ENCODE measurements at places on chromosomes 2 and 18.

DNA sequence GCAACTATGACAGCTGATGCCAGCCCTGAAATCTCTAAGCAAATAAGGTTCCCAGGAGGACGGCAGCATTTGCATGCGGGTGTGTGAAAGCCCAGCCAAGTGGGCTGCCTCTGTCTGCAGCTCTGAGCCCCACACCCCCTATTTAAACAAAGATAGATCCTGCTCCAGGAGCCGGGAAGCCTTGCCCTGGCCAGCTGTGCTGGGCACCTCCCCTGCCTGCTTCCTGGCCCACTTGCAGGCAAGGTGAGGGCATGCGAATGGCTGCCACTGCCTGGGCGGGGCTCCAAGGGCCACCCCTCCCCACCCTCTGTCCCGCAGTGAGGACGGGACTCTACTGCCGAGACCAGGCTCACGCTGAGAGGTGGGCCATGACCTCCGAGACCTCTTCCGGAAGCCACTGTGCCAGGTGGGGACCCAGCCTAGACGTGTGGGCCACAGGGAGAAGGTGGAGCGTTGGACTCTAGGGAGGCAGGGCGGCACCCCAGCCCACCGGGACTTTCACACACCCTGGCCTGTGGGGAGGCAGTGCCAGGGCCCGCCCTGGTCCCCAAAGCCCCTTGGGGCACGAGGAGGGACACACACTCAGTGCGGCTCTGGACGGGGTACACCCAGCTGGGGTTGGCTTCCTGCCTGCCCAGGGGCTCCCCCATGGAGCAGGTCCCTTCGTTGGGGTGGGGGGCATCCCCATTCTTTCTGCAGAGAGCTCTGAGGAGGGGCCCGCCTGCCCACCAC, at the start of gene ANO7:
TSS of gene ANO7 (plus strand) at position 317 of the 732 bp plus-strand sequence. CDS start 1,387 bp downstream, outside the sequence.
- DNase-seq: no peak

DNA sequence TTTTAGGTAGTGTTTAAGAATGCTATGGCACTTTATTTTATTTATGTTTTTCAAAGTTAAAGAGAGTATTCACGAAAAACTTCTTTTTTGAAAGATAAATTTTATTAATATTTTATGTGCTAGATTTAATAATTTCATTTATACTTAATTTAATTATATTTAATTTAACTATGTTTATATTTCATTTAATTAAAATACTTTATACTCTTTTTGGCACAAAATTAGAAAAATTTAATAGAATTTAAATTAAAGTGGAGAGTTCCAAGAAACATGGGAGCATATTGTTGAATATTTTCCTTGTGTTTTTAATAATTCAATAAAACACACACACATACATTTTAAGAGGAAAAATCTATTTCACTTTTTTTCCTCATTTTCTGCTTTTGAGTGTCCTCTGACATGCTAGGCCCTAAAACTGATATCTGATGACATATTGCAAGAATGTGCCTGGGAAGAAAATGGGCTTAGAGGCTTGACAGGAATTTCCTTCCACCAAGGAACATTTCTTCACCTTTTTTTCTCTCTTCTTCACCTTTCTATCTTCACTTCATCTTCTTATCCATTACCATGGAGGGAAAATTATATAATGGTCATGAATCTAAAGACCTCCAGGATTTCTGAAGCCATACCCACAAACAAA, 15.4 kb downstream of the ARHGAP28 start:
- DNase-seq: no peak

- no peak for DNase-seq
Observed at GRCh38 chr2:60676706-60677330, 79.2 kb upstream of the PAPOLG start.

GRCh38 chr2:229947544-229947943, 25.2 kb downstream of the FBXO36 start:
- DNase-seq: no peak

DNA sequence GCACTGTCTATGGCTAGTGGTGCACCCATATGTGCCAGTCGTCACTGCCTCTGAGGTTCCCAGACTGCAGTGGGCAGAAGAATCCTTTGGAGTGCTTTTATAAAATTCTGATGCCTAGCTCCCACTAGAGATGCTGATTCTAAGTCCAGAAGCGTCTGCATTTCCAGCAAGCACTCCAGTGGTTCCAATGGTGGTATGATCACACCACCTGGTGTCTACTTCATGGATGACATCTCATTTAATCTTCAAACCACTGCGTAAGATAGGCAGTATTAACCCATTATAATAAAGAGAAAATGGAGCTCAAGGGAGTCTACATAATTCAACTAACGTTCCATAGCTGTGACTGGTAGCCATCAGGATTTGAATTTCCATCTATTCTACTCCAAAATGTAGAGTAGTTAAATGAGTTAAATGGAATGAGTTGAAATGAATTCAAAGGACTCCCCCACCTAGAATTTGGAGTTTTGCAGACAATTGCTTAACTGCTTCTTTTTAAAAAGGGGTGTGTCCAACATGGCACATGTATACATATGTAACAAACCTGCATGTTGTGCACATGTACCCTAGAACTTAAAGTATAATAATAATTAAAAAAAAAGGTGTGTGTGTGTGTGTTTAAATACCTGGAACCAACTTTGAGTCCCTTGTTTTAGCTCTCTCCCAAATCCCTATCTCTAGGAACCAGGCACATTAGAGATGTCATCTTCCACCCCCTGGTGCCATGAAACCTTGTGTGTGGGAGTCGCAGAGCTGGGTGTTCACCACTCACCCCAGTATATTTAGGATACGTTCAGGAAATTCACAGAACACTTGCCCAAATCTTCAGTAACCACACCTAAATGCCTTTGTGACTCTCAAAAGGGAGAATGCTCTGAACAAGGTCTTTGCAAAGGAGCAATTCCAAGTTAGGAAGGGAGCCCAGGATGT, 14.1 kb downstream of the LAMA3 start:
- DNase-seq: peak; percentile 29

DNA sequence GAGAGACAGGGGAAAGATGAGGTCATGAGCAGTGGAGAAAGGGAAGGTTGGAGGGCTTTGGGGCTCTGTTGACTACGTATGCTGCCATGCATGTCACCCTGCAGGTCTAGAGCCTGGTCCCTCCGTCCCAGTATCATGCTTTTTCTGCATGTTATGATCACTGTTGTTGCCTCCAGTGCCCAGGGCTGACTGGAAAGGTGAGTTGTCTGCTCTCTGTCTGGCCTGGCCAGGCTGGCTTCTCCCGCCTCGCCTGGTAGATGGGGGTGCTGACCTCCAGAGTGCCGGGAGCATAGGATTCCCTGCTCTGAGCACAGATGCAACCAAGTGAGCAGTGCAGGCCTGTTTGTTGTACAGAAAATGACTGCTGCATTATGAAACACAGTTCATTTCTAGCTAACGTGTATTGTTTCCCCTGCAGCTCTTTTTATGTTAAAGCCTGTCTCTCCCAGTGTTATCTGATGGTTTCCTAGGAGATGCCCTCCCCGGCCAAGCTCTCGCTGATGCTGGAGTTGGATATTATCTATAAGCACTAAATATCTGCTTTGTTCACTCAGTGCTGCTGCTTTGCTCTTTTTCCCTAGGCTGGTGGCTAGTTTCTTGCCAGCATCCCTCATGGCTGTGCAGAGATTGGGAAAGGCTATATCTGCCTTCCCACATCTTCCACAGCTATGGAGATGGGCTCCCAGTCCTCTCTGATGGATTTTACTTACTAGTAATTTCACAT, 158.2 kb downstream of the TDRD15 start:
- no peak for DNase-seq

DNA sequence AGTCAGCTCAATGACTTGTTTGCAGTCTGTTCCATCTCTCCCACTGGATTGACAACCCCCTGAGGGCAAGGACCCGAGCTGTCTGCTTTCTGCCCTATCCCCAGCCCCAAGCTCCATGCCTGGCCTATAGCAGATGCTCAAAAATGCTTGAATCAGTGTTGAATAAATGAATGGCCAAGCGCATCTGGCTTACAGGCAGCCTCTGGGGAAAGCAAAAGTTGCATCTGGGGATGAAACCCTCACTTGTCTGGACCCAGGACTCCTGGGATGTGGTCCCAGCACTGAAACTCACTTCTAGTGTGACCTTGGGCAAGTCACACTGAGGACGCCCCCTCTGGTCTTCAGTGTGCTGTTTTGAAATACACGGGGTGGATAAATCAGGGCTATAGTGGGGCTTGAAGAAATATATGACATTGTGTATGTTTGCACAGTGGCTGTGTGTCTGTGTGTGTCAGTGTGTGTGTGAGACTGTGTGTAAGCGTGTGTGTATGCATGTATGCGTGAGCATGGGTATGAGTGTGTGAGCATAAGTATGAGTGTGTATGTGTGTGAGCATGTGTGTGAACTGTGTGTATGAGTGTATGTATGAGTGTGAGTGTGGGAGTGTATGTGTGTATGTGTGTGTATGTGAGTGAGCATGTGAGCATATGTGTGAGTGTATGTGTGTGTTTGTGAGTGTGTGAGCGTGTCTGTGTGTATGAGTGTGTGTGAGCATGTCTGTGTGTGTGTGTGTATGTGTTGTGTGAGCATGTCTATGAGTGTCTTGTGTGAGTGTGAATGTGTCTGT, 27.8 kb upstream of the TNS1 start:
- DNase-seq: no peak

DNA sequence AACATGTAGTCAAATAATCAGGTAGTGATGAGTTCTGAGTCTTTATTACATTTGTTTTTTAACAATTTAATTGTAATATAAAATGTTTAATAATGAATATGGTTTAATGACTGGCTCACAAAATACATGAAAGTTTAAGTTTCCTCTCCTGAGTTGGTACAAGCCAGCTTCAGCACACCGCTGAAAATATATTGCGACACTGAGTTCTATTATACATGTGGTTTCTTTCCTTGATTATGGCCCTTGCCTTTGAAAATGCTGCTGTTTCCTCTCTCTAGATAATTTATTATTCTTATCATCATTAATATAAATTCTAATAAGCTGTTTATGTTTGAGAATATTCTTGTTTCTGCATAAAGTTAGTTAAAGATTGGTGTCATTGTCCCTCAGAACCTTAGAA, 249.3 kb downstream of the PARD3B start:
- DNase-seq: no peak

DNA sequence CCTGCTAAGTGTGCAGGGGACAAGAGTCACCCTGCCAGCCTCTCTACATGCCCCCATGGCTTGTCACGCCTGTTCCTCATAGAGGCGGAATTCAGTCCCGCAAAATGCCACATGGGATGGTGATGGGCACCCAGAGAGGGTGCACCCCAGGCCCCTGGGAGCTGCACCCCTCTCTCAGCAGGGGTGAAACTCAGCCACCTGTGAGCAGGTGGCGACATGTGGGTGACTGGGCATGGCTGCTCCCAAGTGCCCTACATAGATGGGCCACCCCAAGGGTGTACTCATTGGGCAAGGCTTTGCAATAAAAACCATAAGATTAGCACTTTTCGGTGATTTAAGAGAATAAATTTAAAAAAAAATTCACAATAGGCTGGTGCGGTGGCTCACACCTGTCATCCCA, 6.3 kb downstream of the HS6ST1 start:
- no peak for DNase-seq

- no peak for DNase-seq
Observed at GRCh38 chr2:141767691-141768090, 363.1 kb downstream of the LRP1B start.

DNA sequence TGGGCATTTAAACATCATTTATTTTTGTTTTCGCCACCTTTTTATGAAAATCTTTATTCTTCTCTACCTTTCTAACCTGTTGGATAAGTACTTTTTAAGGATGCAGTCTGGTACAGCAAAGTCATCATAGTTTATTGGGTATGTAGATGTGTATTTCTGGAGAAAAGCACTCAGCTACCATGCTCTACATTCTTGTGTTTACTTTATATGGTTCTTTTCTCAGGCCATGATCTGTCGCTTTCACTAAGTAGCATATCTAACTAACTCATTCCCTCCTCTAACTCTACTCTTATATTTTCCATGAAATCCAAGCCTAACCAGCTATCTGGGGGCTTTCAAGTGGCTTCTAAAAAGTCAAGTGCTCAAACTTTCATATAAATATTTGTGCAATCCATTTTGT, 25.3 kb upstream of the SETBP1 start:
- no peak for DNase-seq

DNA sequence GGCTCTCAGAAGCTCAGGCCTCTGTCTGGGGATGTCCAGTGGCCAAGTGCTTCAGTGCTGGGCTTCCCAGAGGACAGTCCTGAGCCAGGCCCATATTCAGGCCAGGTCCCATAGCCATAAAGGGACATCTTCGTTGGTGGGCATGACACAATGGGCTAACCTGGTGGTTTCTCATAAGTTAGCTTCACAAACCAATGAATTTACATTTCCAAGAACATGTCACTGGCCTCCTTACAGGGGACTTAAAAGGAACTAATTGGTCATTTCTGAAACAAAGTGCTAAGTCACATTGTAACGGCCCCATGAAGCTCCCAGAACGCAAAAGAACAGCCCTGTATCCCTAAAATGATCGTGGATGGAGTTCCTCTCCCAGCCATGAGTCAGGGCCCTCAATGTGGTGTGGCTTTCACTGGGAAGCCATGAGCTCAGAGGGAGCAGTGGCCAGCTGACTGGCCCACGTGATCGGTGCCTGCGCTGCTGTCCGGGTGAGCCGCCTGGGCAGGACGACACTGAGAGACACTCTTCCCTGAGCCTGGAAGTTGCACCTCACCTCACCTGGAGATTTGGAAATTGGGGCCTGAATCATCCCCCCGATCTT, 163.7 kb upstream of the APCDD1 start:
- no peak for DNase-seq

GRCh38 chr2:45450634-45451033, 160.4 kb downstream of the SRBD1 start:
- DNase-seq: no peak

- no peak for DNase-seq
Observed at GRCh38 chr2:208531361-208531760, 124.8 kb downstream of the PTH2R start.

GRCh38 chr2:138485019-138485418, 16.6 kb upstream of the SPOPL start:
- DNase-seq: no peak

- DNase-seq: no peak
Observed at GRCh38 chr2:67446491-67446911, 49.4 kb downstream of the ETAA1 start.

DNA sequence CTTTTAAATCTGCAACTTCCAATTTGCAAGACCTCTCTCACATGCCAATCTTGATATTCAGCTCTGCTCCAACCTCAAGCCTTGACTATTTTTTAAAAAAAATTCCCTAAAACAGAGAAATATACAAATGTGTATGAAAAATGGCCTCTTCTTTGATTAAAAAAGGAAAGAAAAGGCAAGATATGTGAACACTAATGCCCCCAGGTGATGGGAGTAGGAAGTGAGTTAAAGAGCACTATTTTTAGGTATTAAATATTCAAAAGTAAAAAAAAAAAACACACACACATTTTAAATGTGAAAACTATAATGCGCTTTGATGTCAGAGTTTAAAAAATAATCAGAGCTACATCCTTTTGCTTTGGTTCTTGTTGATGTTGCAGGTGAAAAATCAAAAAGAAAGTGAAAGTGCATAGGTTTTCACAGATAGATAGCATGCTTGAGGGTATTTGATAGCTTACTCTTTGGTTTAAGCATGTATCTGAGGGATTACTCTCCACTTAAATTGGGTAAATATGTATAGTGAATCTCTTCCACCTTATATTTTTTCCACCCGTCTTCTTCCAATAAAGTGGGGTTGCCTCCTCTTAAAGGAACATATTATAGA, 406.0 kb upstream of the POU3F3 start:
- no peak for DNase-seq

- no peak for DNase-seq
Observed at GRCh38 chr2:84057917-84058560, 401.0 kb downstream of the SUCLG1 start.
